ENCODE measurements at places on chromosomes 2 and 18.

DNA sequence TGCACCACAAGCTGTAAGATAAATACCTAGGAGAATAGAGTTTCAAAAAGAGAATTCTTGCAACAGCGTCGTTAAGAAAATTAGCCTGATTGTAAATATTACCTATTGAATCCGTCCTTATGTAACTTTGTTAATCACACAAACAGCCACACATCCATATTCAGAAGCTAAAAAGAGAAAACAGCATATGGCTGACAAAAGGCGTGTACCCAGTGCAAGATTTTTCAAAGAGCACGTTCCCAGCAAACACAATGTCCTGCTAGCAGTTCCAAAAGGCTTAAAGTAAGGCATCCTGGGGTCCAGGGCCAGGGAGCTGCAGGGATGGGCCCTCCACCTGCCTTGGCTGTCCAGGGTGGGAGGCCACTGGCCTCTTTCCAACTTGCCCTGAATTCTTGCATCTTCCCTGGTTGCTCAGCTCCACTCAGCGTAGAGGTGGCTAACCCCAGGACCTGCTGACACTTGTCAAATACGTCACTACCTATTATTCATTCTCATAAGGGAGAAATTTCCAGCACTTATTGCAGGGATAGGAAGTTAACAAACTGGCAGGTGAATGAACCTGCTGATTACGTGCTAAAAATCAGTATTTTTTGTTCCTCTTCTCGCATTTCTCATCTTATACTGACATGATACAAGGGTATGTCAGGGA is 102.1 kb upstream of the NEDD4L start:
- DNase-seq = no peak

GRCh38 chr2:157056200-157056676 is 201.3 kb upstream of the GALNT5 start:
- DNase-seq = no peak

GRCh38 chr2:11716689-11717321 is 29.6 kb upstream of the LPIN1 start:
- DNase-seq = no peak

GRCh38 chr2:84785950-84786349 is 94.9 kb downstream of the TRABD2A start:
- DNase-seq = no peak

DNA sequence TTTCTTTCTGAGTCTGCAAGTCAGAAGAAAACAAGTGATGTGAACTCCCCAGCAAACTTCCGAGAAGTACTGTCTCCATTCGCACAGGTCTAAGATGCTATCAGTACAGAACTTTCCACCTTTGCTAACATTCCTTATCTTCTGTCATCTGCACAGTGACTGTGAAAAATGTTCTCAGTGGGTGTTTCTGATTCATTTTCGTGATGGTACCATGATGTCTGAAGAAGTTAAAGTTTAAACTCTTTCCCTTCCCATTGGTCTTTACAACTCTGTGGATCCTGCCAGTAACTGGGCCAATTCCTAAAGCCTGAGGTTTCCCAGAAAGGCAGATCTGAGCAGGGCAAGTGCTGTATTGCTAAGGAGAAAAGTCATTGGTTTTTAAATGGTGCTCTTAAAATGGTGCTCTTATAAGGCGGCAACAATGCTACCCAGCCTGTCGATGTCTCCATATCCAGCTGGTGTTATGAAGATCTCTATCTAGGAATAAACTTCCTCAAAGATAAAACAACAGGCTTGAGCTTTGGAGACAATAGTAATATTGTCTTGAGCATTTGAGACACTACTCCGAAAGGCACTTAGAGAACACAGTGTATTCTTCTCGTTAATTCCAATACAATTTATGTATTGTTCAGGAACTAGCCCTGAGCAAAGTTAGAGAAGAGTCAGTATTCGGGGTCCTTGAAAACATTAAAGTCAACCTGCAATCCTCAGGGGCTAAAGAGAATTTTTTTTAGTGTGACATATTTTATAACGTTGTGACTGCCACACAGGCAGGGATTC is 232.3 kb downstream of the OSR1 start:
- no peak for DNase-seq

- no peak for DNase-seq
Observed at GRCh38 chr2:98487806-98488189, 43.1 kb downstream of the INPP4A start.

GRCh38 chr2:235710933-235711332 is 217.1 kb downstream of the AGAP1 start:
- DNase-seq = no peak

- no peak for DNase-seq
Observed at GRCh38 chr2:64803776-64804175, 150.1 kb upstream of the SERTAD2 start.

GRCh38 chr2:201233192-201233811 is 27.0 kb upstream of the CASP8 start:
- DNase-seq = peak; percentile 88

GRCh38 chr2:45782986-45783385 is 131.5 kb downstream of the PRKCE start:
- DNase-seq = no peak

- peak; percentile 67 for DNase-seq
Observed at GRCh38 chr18:21735452-21736015, 5.1 kb upstream of the MIB1 start.

- DNase-seq = no peak
Observed at GRCh38 chr18:25434745-25435144, 82.8 kb upstream of the ZNF521 start.
